ENCODE measurements at places on chromosomes 7 and 10.

DNA sequence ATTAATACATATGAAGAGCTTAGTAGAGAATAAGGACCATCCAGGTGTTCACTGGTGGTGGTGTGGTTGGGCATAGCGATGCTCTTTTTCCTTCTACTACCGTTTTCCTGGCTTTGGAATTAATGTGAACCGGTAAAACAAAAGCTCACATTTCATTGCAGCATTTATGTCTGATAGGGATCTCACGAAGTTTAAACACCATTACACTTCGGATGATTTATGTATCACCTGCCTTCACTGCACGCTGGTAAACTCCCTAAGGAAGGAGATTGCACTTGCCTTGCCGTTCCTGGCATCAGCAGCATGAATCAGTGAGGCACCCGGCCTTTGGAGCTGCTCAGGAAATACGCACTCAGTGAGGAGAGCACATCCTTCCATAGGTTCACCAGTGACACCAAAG is 47.5 kb downstream of the WIPF3 start:
- DNase-seq = no peak

DNA sequence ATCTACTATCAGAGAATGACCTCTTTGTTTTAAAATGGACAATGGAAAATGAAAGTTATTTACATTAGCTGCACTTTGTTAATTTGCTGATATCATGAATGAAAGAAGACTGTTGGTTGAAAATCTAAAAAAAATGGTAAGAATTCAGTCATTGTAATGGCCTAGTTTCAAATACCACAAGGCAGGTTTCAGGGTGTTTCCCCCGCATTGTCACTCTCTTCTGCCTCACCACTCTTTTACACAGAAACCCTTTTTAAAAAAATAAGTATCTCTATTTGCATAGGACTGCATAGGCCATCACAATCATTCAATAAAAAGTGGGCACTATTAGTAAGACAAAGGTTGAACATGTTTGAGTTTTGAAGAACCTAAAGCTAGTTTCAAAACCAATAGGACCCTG is 737.1 kb downstream of the INHBA start:
- no peak for DNase-seq

DNA sequence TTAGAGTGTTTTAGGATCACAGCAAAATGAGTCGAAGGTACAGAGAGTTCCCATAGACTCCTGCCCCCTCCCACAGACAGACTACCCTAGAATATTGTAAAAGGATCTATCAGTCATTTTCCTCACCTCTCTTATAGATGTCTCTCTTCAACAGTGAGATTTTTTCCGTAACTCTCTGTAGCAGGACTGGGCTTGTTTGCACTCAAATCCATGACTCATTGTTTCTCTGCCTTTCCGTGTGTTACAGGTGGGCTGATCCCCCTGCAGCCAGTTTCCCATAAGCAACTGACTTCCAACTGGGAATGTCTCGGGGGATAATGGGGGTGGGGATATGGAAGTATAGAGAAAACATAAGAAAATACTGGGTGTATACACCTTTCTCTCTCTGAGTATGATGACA is 921.0 kb downstream of the GATA3 start:
- no peak for DNase-seq

DNA sequence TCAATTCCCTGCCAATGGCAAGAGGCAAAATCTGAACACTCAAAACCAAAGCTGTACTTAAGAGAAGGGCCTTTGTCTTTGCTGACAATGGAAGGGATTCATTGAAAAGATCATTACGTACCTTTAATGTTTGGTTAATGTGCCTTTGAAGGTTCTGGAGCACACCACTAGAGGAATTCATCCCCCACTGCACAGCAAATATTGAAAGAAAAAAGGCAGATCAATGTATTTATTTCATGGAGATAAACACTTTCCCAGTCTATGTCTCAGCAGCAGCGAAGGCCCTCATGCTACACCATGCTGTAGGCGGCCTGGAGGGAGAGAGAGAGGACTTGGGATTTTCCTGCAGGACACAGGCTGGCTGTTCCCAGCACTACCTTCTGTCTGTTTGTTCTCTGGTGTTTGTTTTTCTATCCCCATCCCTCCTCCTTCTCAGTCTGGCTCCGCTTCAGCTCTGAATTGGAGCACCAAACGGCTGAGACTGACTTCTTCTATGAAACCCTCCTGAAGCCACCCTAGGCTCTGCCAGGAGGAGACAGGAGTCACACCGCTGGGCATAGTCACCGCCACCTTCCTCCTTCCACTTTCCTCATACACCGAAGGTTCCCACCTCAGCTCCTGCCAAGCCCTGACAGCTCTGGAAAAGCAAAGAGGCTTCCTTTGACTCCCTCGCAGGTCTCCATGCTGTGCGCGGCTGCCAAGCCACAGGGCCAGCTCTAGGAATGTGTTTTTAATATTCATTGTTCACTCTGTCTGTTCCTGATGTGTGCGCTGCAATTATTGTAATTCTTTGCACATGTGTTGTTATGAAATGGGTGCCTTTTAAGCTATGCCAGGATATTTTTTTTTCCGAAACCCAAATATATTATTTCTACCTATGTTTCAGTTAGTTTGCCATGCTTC is 301.5 kb downstream of the FZD1 start:
- DNase-seq = peak; percentile 54

DNA sequence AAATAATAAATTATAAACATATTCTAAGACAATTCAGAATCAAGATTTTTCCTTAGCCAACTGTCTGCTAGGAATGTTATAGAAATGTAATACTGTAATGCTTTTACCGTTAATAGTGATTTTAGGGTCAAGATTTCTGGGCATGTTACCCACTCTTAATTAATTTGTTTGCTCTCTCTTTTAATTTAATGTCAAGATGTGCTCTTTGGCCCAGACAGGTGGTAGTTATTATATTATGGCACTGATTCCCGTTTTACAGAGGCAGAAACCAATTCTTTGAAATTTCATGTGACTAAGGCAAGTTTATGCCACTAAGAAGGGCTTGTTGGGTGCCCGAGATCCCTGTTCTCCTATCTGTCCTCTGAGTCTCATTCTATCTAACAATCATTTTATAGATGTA is 959 bp upstream of the FAM107B start:
- DNase-seq = peak; percentile 4

DNA sequence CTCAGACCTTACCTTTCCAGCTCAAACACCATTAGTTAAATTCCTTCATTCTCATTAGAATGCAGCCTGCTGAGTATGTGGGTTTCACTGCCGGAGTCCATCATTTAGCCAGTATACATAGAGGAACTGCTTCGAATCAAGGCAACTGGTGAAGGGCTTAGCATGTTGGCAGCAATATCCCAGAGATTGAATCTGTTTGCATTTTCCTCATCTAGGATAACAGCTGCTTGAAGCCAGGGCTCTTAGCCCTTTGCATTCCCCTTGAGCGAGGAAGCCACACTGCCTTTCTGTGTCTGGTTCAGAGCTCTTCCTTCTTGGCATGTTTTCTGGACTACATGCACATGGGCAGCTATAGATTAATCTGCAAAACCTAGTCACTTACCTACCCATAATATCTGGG is 14.7 kb downstream of the NODAL start:
- no peak for DNase-seq

- no peak for DNase-seq
Measured at GRCh38 chr10:132678436-132679216, 107.3 kb downstream of the NKX6-2 start.

DNA sequence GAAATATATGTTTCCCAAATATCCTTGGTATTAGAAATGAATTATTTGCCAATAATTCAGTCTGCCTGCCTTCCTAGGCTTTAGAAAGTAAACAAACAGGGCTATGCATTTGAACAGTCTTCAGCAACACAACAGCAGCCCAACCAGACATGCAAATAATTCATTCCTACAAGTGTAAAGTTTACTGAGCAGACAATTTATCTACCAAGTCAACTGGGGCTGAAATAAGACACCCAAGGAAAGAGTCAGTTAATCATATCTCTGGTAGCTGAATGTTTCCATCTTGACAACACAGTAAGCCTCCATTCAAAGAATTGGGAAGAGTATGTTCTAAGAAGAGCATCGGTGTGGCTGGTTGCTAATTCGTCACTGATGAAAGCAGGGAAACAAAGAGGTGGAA is 38.4 kb downstream of the AIFM2 start:
- no peak for DNase-seq

DNA sequence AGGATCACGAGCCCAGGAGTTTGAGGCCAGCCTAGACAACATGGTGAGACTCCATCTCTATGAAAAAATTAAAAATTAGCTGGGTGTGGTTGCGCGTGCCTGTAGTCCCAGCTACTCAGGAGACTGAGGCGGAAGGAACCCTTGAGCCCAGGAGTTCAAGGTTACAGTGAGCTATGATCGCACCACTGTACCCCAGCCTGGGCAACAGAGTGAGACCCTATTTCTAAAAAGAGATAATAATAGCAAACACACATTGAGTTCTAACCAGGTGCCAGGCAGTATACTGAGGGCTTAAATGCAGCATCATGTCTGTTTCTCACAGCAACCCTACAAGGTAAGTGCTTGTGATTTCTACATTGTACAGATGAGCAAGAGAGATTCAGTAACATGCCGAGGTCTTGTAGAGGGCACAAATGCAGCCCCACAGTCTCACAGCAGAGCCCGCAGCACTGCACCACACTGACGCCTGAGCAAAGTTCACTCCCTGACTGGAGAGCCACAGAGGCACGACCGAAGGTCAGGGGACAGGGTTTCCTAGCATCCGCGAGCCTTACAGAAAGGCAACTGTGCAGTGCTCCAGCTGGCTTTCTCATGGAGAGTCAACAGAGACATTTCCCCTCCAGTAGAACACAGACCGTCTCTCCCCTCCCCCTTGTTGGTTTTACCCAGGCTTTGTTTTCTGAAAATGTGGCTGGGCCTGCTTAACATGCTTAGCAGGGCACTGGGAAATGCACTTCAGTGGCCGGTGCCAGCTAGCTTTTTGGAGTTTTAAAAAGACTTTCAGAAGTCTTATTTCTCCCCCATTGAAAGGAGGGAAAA is 36.5 kb downstream of the PDSS1 start:
- no peak for DNase-seq

DNA sequence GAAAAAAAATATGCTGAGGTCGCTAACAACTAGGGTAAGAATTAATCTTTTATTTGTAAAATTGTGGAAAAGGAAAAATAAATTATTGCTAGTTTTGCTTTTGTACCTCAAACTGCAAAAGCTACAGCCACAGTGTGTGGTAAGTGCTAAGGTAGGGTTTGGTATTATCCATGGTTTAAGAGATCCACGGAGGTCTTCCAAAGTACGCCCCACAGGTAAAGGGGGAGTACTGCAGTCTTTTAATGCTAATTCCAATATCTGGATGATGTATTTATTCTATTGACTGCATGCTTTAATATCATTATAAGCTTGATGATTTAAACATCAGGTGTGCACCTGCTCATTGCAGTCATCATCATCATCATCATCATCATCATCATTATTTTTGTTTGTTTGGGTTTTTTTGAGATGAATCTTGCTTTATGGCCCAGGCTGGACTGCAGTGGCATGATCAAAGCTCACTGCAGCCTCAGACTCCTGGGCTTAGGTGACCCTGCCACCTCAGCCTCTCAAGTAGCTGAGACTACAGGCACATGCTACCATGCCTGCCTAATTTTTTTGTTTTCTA is 38.4 kb upstream of the BMS1 start:
- DNase-seq = no peak

DNA sequence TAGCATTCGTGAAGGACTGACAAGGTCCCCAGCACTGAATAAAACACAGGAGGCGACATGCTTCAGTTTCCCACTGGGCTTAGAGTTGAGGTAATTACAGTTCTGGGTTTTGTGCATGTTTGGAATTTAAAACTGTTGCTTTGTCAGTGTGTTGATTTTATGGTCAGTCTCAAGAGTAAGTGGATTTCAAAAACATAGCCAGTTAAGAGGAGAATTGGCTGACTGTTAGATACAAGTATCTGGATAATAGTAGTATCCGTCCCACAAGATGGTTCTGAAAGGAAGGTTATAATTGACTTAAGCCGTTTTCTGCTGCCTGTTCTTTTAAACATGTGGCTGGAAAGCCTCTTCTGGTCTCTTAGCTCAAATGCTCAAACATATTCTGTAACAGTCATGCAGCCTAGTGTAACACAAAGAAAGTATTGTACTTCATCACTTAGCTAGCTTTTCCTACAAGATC is 170.9 kb downstream of the POLR1F start:
- DNase-seq = peak; percentile 55

GRCh38 chr7:133947458-133948254 is 179.5 kb upstream of the LRGUK start:
- DNase-seq = no peak

- DNase-seq = no peak
Measured at GRCh38 chr7:69518705-69519077, 79.6 kb upstream of the AUTS2 start.

GRCh38 chr10:99681553-99681952 is 22.2 kb downstream of the ENTPD7 start:
- peak; percentile 76 for DNase-seq

GRCh38 chr10:98167191-98167590 is 32.7 kb downstream of the R3HCC1L start:
- DNase-seq = no peak

DNA sequence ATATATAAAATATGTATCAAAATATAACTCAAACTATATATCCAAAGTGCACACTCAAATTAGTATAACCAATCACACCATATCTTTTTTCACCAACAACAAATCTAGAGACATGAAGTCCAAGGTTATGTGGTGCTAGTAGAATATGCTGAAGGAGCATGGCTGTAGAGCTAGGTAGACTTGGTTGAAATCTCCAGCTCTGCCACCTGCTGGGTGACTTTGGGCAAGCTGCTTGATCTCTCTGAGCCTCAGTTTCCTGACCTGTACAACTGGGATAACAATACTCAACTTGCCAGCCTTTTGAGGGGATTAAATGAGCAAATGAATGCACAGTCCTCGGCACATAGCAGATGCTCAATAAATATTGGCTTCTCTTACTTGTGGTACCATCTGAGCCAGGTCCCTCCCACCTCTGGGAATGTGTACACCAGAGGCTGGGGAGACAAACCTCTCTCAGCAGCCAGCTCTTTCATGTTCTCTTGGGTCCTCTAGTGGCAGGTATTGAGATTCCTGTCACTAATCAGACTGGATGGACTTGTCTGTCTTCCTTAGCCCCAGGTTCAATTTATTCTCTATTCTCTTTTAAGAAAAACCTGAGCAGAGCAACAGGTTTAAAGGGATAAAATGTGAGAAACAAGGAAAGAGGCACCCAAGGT is 94.3 kb upstream of the PDE1C start:
- DNase-seq = peak; percentile 84

GRCh38 chr10:88157981-88158465 is 294.6 kb downstream of the PTEN start:
- peak; percentile 83 for DNase-seq

- no peak for DNase-seq
Measured at GRCh38 chr10:124737221-124737620, 7.0 kb downstream of the FAM53B start.

- DNase-seq = no peak
Measured at GRCh38 chr10:9294132-9294663, 1239.7 kb downstream of the GATA3 start.

- DNase-seq = peak; percentile 65
Measured at GRCh38 chr7:45089341-45089891, 647 bp upstream of the NACAD start.

GRCh38 chr7:131537571-131537978 is 18.9 kb downstream of the PODXL start:
- no peak for DNase-seq

GRCh38 chr10:69220041-69220451 is at the start of gene HKDC1:
Gene HKDC1, plus strand, starts transcription at chr10:69220332. Its CDS starts 104 bp downstream, at chr10:69220436.
- DNase-seq = no peak

GRCh38 chr7:46291050-46291438 is 370.0 kb upstream of the IGFBP3 start:
- peak; percentile 68 for DNase-seq

Measured in adipocyte (in vitro differentiated cells).